ENCODE measurements at places on chromosomes 6 and 20.

DNA sequence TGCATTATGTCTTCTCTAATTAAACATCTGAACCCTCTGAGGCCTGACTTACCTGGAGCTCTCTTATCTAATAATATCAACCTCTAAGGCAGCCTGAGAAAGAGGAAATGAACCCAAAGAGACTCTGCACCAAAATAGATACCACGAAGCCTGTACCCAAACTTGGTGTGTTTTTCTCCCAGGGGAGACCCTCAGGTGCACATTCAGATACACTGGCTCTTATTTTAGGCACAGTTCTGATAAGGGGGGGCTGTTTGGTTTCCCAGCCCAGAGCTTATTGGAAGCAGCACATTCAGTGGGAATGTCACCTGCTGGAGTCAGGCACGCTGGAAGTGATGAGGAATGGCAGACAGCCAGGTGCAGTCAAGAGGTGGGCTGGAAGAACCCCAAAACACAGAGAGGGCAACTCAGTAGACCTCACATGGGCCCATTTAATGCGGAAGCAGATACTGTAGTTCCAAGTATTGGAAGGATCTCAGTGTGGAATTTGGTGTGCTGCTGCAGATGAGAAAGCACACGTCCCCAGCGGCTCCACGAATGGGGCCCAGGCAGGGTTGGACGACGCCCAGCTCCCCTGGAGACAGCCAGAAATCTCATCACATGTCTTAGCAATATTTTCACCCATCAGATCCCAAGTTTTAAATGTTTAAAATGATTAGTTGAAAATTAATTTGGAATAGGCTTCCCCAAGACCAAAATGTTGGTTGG lies 9.7 kb upstream of the CCR6 start:
- DNase-seq: no peak
- H3K27me3 ChIP-seq: peaks cover 40% of the 10 kb centered on the region
- no peak overlapping the region for H3K4me3 ChIP-seq
- H3K4me1 ChIP-seq: no peaks in the 10 kb centered on the region
- H3K36me3 ChIP-seq: no peaks in the 10 kb centered on the region
- no peak overlapping the region for H3K27ac ChIP-seq

DNA sequence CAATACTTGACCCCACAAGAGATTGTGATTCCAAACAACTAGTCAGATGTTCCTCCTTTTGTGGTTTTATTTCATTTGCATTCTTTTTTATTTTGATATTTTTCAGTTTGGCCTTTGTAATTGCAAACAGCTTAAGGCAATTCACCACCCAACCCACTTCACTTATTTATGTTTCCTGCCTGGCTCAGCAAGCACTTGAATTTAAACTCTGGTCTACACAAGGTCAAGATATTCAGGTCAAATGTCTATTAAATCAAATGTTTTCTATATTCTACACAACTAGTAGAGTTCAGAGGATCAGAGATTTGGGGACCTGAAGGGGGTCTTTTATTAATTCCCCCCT lies 100.1 kb downstream of the SGK1 start:
- no peak for DNase-seq
- no peak overlapping the region for H3K27ac ChIP-seq
- H3K4me1 ChIP-seq: no peaks in the 10 kb centered on the region

- H3K36me3 ChIP-seq: 0 out of 2 replicates have a peak, but pooled peaks cover 3% of the 10 kb centered on the region
- no peaks in the 10 kb centered on the region for H3K27me3 ChIP-seq
- H3K4me3 ChIP-seq: no peak overlapping the region
- H3K4me1 ChIP-seq: peaks cover 22% of the 10 kb centered on the region
- no peak for DNase-seq
Observed at GRCh38 chr6:84469144-84469543, 241.7 kb upstream of the CEP162 start.

DNA sequence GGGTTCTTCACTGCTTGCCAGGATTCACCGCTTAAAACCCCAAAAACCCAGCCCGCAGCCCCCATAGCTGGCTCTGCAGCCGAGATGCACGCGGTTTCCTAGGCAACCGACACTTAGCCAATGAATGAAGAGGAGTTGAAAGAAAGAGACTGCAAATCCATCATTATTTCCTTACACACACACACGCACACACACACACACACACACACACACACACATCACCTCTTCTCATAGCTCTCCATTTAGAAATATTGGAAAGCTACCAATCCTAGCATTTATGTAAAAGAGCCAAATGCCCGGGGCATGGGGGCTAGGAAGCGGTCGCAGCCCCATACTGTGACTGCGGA lies 3.4 kb upstream of the TUBB2B start:
- H3K4me3 ChIP-seq: peak overlapping the region; percentile 36
- no peak overlapping the region for H3K27ac ChIP-seq
- peaks cover 48% of the 10 kb centered on the region for H3K27me3 ChIP-seq
- DNase-seq: no peak

DNA sequence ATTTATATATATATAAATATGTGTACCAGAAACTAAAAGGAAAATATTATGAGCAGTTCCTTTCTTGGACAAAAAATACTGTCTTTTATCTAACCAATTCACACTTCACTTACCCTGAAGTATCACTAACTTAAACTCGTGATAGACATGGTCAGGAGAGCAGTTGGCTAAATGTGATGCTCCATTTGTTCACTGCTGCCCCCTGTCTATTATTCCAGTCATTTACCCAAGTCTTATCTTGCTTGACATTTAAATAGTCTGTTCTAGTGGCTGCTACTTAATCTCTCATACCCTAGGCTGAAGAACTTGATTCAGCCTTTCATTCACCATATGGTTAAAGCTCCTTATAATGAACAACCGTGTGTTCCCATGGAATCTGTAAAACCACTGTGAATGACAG lies 789.6 kb upstream of the EYS start:
- DNase-seq: no peak
- no peaks in the 10 kb centered on the region for H3K36me3 ChIP-seq
- H3K4me1 ChIP-seq: no peaks in the 10 kb centered on the region
- no peaks in the 10 kb centered on the region for H3K27me3 ChIP-seq
- no peak overlapping the region for H3K4me3 ChIP-seq
- H3K27ac ChIP-seq: no peak overlapping the region

DNA sequence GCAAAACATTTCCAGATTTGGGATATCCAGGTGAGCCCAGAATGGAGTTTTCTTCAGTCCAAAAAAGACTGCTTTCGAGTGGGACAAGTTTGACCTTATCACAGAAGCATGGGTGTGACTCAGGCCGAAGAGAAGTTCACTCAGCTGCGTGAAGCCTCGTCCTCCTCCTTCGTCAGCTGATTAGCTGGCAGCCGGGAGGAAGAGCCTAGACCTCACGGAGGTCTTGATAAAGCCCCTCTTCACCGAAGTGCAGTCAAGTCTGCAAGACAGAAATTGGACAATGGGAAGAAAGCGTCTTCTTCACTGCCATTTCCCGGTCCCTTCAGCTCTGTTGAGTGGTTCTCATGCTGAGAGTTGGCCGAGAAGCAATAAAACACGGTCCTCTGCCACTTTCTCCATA lies 363.9 kb downstream of the TAF4 start:
- no peaks in the 10 kb centered on the region for H3K27me3 ChIP-seq
- no peak overlapping the region for H3K27ac ChIP-seq
- H3K4me1 ChIP-seq: no peaks in the 10 kb centered on the region
- no peak overlapping the region for H3K4me3 ChIP-seq
